ENCODE measurements at places on chromosomes 16 and 17. TPM values are rescaled to one million over a fixed set of nuclear protein-coding genes. Genes with fewer than 3 reads are reported as not detected.

The GFOD2 gene
- total RNA-seq, result 15.0 TPM

The SEPTIN12 gene
- not detected for total RNA-seq

DNA sequence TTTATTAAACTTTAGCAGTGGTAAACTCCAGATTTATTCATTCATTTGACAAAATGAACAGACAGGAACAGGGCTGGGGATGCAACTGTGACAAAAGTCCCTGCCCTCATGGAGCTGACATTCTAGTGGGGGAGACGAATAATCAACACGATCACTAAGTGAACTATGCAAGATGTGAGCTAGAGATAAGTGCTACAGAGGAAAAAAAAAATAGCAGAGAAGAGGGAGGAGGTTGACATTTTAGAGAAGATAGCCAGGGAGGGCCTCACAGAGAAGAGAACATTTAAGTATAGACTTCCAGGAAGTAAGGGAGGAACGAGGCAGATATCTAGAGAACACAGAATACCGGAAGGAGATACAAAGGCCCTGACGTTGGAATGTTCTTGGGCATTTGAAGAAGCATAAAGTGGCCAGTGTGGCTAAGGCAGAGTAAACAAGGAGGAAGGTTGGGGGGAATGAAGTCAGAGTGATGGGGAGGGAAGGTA, 17.9 kb upstream of the AP1G1 start:
- DNase-seq, result no peak

GRCh38 chr16:17224879-17225281, 245.9 kb downstream of the XYLT1 start:
- no peak for DNase-seq

GRCh38 chr17:66310528-66311148, 8.2 kb downstream of the PRKCA start:
- DNase-seq, result no peak

The RNF112 gene
- total RNA-seq, result 0.20 TPM

GRCh38 chr17:9020096-9020823, 1.1 kb upstream of the NTN1 start:
- DNase-seq, result no peak

DNA sequence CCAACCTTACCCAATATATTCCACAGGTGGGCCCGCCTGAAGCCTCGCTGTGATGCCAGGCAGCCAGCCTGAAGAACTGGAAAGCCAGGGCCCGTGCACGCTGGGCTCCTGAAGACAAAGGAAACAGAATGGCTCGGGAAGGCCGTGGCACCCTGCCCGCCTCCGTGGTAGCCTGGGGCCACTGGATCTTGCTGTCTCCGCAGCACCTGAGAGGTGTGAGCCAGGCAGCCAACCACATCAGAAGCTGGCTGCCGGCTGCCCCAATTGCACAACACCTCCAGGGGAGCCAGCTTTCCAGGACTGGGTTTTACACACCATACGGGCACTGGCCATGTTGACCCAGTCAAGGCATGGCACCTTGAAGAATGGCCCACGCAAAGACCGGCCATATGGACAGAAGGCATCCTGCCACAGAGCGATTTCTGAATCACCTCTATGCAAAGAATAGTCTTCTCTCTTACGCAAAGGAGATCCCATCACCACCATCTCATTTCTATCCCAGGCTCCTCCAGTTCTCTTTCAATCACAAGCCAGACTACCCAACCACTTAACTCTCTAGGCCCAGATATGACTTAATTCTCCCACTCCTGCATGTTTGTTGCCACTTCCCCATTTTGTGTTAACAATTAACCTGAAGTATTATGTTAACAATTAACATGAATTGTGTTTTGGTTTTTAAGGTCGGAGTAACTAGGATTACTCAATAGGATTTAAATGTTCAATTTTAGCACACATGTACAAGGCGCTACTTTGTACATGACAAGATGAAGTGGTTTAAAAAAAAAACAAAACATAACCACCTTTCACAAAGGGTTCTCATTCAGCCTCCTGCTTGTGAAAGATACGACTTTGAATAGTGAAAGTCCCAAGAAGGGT, 32.1 kb downstream of the ZFHX3 start:
- no peak for DNase-seq

The GPR179 gene
- total RNA-seq, result 0.05 TPM

The PKMYT1 gene
- 14.8 TPM for total RNA-seq

Data from NCI-H460 (cell line).